ENCODE measurements at places on chromosomes 5 and 9. TPM values are rescaled to one million over a fixed set of nuclear protein-coding genes. Genes with fewer than 3 reads are reported as not detected.

- no peaks in the 10 kb centered on the region for H3K27me3 ChIP-seq
- no peaks in the 10 kb centered on the region for H3K4me1 ChIP-seq
- H3K27ac ChIP-seq: no peak overlapping the region
Measured at GRCh38 chr5:172051643-172052339, 45.4 kb upstream of the FBXW11 start.

- no peak overlapping the region for H3K27ac ChIP-seq
- no peaks in the 10 kb centered on the region for H3K27me3 ChIP-seq
- no peak overlapping the region for H3K4me3 ChIP-seq
- no peaks in the 10 kb centered on the region for H3K36me3 ChIP-seq
Measured at GRCh38 chr9:79912318-79913070, 340.7 kb downstream of the TLE4 start.

- H3K36me3 ChIP-seq: no peaks in the 10 kb centered on the region
- no peak overlapping the region for H3K4me3 ChIP-seq
- H3K27ac ChIP-seq: no peak overlapping the region
- H3K27me3 ChIP-seq: no peaks in the 10 kb centered on the region
- H3K4me1 ChIP-seq: no peaks in the 10 kb centered on the region
Measured at GRCh38 chr9:72888067-72888466, 64.8 kb downstream of the ALDH1A1 start.

GRCh38 chr5:62413711-62414110 is 1.1 kb downstream of the IPO11 start:
- H3K27me3 ChIP-seq: no peaks in the 10 kb centered on the region
- H3K4me1 ChIP-seq: peaks cover 12% of the 10 kb centered on the region
- H3K4me3 ChIP-seq: peak overlapping the region; percentile 91
- H3K36me3 ChIP-seq: no peaks in the 10 kb centered on the region
- no peak overlapping the region for H3K27ac ChIP-seq
- no peak for DNase-seq

GRCh38 chr5:14247054-14247386 is 103.9 kb downstream of the TRIO start:
- no peaks in the 10 kb centered on the region for H3K36me3 ChIP-seq
- no peak overlapping the region for H3K4me3 ChIP-seq
- H3K4me1 ChIP-seq: no peaks in the 10 kb centered on the region

PCDHGB5 gene
- total RNA-seq: 0.42 TPM

- H3K4me3 ChIP-seq: no peak overlapping the region
- DNase-seq: no peak
- H3K36me3 ChIP-seq: no peaks in the 10 kb centered on the region
- H3K27ac ChIP-seq: no peak overlapping the region
- H3K4me1 ChIP-seq: no peaks in the 10 kb centered on the region
Measured at GRCh38 chr9:34684145-34684544, 6.9 kb downstream of the CCL19 start.

- peak overlapping the region; percentile 77 for H3K27ac ChIP-seq
- H3K36me3 ChIP-seq: no peaks in the 10 kb centered on the region
- H3K27me3 ChIP-seq: no peaks in the 10 kb centered on the region
- peaks cover 96% of the 10 kb centered on the region for H3K4me1 ChIP-seq
- peak; percentile 68 for DNase-seq
Measured at GRCh38 chr5:132456296-132456986, 34.1 kb downstream of the IRF1 start.

FASTKD3 gene
- 11.6 TPM for total RNA-seq

GRCh38 chr5:178320281-178320855 is 87.8 kb upstream of the PHYKPL start:
- no peak overlapping the region for H3K27ac ChIP-seq
- H3K4me1 ChIP-seq: no peaks in the 10 kb centered on the region
- no peak for DNase-seq
- no peaks in the 10 kb centered on the region for H3K27me3 ChIP-seq

KIF20A gene
- total RNA-seq: not detected

DENND1A gene
- total RNA-seq: 17.1 TPM

SPATA31A3 gene
- not detected for total RNA-seq

GRCh38 chr5:157390551-157391297 is 69.3 kb upstream of the NIPAL4 start:
- H3K36me3 ChIP-seq: peaks cover 19% of the 10 kb centered on the region
- H3K27ac ChIP-seq: no peak overlapping the region
- H3K4me1 ChIP-seq: no peaks in the 10 kb centered on the region
- no peak overlapping the region for H3K4me3 ChIP-seq
- DNase-seq: no peak
- H3K27me3 ChIP-seq: no peaks in the 10 kb centered on the region

DNA sequence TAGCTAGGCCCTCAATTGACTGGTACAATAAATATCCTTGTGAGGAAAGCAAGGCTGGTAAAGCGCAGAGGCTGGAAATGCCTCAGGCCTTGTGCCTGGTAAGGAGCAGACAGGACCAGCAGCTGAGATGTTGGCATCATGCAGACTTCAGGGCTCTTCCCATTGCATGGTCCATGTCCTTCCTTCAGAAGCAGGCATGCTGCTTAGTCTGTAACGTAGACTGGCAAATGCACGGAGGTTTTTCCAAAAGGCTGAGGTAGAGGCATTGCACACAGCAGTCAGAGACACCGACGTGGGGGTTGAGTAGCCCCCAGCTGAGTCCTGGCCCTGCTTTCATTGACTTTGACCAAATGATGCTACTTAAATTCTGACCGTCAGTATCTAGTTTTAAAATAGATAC is 87.1 kb downstream of the ADRB2 start:
- no peak for DNase-seq
- H3K27ac ChIP-seq: no peak overlapping the region
- peaks cover 5% of the 10 kb centered on the region for H3K4me1 ChIP-seq
- H3K4me3 ChIP-seq: no peak overlapping the region
- no peaks in the 10 kb centered on the region for H3K36me3 ChIP-seq
- H3K27me3 ChIP-seq: no peaks in the 10 kb centered on the region

GRCh38 chr9:130766927-130767307 is 68.1 kb upstream of the ABL1 start:
- H3K27ac ChIP-seq: no peak overlapping the region
- no peak overlapping the region for H3K4me3 ChIP-seq
- no peak for DNase-seq
- H3K27me3 ChIP-seq: no peaks in the 10 kb centered on the region
- peaks cover 8% of the 10 kb centered on the region for H3K4me1 ChIP-seq

SLC1A1 gene
- total RNA-seq: not detected

GRCh38 chr5:143929486-143929885 is 117.5 kb downstream of the HMHB1 start:
- no peak for DNase-seq
- no peaks in the 10 kb centered on the region for H3K27me3 ChIP-seq
- H3K4me1 ChIP-seq: no peaks in the 10 kb centered on the region
- H3K27ac ChIP-seq: no peak overlapping the region

SOX30 gene
- not detected for total RNA-seq

DNA sequence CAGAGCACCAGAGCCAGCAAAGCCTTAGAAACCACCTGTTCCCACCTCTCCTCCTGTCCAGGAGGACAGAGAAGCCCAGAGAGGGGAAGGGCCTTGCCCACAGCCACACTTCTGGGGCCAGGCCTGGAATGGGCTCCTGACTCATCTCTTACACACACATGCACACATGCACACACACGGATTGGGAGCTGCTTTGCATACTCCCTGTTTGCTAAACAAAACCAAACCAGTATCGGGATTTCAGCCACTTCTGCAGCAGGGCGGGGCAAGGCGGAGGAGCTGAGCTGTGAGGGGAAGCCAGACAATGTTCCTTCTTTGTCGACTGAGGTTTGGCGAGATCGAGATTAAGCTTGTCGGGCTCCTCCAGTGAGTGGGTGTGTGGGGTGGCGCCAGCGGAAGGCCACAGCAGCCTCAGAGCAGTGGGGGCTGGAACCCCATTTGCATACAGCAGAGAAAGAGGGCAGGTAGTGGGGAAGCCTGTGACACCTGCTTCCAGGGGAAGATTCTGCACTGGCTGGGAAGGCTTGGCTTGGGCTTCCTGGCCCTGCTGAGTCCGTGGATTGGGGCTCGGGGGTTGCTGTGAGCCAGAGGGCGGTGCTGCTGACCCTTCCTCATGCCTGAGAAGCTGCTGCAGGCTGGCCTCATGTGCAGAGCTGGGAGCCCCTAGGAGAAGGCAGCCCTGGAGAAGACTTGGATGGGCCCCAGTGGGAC is 16.1 kb downstream of the GFI1B start:
- H3K4me3 ChIP-seq: no peak overlapping the region
- H3K27me3 ChIP-seq: no peaks in the 10 kb centered on the region
- no peaks in the 10 kb centered on the region for H3K4me1 ChIP-seq
- no peak for DNase-seq
- H3K36me3 ChIP-seq: no peaks in the 10 kb centered on the region

CSF1R gene
- total RNA-seq: 92.4 TPM

DNA sequence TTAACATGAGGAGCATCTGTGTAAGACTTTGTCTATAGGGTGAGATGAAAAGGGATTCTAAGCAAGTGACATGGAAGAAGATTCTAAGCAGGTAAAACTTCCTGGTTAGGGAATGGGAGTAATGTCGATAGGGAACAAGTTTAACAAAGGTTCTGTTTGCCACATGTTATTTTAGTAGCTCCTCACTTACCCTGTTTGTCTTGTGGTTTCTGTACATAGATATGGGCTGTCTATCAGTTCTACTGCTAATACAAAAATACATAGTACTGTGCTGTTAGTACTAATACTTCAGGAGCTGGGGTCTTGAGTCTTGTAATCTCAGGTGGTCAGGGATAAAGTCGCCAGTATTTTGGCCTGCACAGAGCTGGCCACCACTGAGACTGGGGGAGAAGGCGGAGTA is 32.9 kb downstream of the RAB24 start:
- no peak for DNase-seq
- no peaks in the 10 kb centered on the region for H3K27me3 ChIP-seq
- peaks cover 89% of the 10 kb centered on the region for H3K36me3 ChIP-seq

ESM1 gene
- total RNA-seq: not detected

LCN15 gene
- total RNA-seq: not detected

SLC6A19 gene
- total RNA-seq: not detected

GRCh38 chr9:115015018-115015635 is 84.7 kb upstream of the TNFSF8 start:
- no peaks in the 10 kb centered on the region for H3K36me3 ChIP-seq
- no peak overlapping the region for H3K27ac ChIP-seq
- no peak for DNase-seq
- H3K27me3 ChIP-seq: no peaks in the 10 kb centered on the region
- no peaks in the 10 kb centered on the region for H3K4me1 ChIP-seq
- no peak overlapping the region for H3K4me3 ChIP-seq

- no peaks in the 10 kb centered on the region for H3K27me3 ChIP-seq
- no peak overlapping the region for H3K4me3 ChIP-seq
- H3K4me1 ChIP-seq: no peaks in the 10 kb centered on the region
- H3K27ac ChIP-seq: no peak overlapping the region
- no peaks in the 10 kb centered on the region for H3K36me3 ChIP-seq
- no peak for DNase-seq
Measured at GRCh38 chr5:60959156-60959555, 14.2 kb downstream of the NDUFAF2 start.

DNA sequence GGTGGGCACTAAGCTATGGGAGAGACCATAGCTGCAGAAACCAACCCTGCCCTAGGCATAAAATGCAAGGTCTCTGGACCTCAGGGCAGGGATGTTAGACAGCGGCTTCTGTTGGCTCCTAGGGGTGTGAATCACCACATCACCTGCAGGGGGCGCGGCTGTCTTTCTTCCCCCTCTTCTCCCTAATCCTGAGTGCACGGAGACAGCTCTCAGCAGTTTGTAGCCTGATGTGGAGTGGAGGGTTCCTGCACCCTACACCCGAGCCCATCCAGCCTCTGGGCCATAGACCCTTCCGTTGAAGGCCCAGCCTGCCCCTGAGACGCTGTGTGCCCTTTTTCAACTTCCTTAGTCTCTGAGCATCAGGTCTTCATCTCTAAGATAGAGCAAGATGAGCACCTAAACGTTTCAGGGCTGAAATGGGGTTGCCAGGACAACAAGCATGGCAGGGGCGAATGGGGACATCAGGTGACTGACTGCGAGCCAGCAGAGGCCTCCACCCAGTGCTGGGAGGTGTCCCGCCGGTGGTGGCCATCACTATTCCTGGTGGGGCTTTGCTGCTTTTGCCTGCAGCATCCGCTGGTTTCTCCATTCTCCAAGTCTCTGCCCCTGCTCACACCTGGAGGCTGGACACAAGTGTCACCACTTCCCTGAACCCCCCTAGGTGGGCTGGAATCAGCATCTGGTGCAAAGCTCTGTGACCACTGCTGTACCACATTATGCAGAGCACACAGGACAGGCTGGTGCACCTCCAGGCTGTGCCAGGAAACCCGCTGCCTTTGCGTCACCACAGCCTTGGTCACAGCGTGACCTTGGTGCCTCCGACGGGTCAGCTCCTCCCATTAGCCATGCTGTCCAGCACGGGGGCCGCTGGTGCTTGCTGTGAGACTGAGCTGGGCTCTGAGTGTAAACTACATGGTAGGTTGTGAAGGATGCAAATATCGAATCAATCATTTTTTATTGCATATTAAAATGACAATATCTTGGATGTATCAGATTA is 2.5 kb upstream of the SEC16A start:
- H3K4me1 ChIP-seq: peaks cover 18% of the 10 kb centered on the region
- no peaks in the 10 kb centered on the region for H3K36me3 ChIP-seq
- peak; percentile 81 for DNase-seq
- H3K4me3 ChIP-seq: no peak overlapping the region

CARTPT gene
- not detected for total RNA-seq

DNA sequence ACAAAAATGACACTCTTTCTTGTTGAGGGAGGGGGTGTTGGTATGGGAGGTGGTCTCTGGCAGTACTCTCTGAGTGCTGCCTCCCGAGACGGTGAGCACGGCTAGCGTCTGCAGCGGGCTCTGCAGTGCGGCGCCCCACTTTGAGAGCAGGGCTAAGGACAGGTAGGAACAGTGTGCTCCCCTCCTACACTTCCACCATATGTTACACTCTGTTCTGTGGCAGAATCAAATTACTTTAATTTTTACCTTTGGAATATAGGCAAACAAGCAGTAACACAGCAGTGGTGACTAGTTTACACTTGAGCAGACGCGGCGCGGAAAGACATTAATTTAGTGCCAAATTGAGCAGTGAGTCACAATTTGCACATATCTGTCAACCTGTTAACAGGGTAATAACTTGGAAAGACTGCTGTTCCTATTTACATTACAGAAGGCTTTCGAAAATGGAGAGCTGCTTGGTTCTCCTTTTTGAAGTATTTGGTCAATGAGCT is 136.3 kb downstream of the MED27 start:
- H3K4me3 ChIP-seq: no peak overlapping the region
- no peaks in the 10 kb centered on the region for H3K27me3 ChIP-seq
- no peak for DNase-seq

NTNG2 gene
- total RNA-seq: 11.6 TPM
